ENCODE measurements at places on chromosomes 7 and 10.

GRCh38 chr10:133440633-133441285, 13.0 kb upstream of the SCART1 start:
- DNase-seq = no peak

DNA sequence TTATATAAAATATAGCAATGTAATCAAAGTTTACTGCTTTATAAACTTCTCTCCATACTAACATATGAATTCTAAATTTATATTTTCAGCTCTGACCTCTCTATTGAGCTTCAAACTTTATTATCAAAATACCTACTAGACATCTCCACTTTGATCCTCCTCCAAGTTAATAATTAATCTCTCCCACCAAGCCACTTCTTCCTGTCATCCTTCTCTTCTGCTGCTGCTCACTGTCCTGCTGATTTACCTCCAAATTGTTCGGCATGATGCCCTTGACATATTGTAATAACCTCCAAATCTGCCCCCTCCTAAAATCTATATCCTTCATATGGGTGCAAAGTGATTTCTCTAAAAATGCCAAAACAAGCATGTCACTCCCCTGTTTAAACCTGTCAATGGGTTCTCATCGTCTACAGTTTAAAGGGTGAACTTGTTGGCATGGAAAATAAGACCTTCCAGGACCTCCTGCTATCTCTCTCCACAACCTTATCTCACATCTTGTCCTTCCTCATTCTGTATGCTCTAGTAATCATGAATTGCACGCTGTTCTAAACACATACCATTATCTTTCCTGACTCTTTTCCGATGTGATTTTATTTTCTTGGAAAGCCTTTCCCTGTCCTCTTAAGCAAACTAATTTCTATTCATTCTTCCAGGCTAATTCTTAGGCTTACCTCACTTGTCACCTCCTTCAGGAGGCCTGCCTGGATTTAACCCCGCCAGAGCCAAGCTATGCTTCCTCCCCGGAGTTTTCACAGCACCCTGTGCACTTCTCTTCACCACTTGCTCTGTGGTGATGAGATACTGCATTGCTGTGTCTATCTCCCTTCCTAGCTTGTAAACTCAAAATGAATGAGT, 52.1 kb upstream of the STK17A start:
- no peak for DNase-seq

DNA sequence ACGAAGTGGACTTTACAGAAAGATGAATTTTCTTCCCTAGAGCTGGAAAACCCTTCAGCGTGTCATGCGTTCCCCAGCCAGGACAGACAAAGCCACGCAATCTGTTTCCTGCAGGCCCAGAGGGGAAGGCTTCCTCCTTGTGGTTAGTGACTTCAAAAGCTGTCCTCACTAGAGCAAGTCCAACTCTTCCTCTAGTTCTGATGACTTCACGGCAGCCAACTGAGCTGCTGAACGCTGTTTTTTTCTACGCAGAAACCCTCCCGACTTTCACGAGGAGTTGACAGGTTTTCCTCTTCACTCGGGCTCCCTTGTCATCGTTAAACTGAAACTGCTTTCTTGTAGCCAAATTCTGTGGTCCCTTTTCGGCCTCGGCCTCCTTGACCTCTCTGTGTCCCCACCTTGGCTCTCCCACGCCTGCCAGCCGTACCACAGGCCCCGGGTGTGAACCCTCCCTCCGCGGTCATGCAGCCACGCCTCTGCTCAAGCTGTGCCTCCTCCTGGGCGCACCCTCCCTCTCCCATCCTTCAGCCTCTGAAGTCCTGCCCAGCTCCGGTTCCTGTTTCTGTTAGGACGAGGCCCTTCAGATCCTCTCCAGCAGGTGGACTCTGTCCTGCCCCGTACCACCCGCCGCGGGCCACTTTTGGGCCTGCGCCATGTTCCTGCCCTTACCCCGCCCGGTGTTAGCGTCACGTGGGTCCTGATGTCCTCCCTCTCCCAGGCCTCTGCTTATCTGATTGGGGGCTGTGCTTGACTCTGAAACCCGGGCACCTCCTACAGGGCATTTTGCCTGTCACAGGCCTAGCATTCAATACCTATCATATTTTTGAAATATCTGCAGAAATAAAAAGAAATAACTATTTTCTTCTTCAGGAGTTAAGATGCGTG, 39.3 kb downstream of the CUX1 start:
- DNase-seq = peak; percentile 55

GRCh38 chr10:85791818-85792532, 574.6 kb downstream of the GRID1 start:
- no peak for DNase-seq

DNA sequence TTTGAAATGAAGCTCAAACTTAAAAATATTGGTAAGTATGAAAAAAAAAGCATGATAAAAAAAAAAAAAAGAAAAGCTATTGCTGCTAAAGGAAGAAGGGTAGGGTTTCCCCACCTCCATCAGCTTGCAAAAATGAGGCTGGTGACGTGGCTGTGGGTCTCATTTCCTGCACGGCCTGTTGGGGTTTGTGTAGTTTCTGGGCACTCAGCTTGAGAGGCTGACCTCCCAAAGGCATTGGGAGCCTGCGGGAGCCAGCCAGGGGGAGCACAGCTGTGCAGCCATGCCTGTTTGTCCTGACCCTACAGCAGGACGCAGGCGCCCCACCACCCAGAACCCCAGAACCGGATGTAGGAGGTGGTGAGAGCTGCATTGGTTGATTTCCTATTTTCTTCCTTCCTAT, 48.8 kb upstream of the CARD11 start:
- DNase-seq = peak; percentile 40

GRCh38 chr7:29612596-29612995, 49.0 kb downstream of the PRR15 start:
- no peak for DNase-seq

All from GM12891 (cell line).